ENCODE measurements at places on chromosomes 12 and 14. TPM values are rescaled to one million over a fixed set of nuclear protein-coding genes. Genes with fewer than 3 reads are reported as not detected.

Gene SLC7A8
- 0.50 TPM for total RNA-seq

DNA sequence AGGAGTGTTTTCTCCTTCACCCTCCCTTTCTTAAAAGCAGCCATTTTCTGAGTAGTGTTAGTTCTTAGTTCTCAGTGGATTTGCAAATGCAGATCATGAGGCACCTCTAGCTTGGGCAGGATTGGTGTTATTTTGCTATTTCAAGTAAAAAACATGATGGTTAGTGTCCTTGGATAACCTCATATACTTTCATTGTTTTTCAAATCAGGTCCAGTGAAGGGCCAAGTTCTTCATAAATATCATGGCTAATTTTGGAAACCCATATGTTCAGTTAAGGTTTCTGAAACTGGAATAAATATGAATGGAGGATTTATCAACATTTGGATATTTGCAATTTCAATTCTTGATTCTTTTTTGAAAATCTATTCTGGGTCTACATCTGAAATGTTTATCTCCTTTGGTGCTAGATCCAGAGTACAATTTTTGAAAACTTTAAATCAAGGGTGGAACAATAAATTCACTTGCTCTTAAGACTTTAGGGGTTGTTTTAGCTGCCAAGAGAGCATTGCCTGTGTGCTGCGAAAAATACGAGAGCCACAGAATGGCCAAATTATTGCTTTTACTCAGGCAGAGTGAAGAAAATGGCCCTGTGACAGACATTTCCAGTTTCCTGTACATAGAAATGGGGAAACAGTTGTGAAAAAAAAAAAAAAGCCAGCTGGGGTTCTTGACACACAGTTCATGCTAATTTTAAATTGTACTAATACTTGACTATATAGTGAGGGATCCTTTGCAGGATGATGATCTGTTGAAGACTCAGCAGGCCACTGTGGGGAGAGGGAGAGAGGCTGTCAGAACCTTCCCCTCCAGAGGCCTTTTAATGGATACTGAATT is 104.6 kb downstream of the BICD1 start:
- no peak for DNase-seq

- DNase-seq = peak; percentile 77
Measured at GRCh38 chr12:122395319-122395718, 27.1 kb downstream of the CLIP1 start.

- DNase-seq = peak; percentile 78
Measured at GRCh38 chr12:101925361-101925760, 48.0 kb downstream of the DRAM1 start.

DNA sequence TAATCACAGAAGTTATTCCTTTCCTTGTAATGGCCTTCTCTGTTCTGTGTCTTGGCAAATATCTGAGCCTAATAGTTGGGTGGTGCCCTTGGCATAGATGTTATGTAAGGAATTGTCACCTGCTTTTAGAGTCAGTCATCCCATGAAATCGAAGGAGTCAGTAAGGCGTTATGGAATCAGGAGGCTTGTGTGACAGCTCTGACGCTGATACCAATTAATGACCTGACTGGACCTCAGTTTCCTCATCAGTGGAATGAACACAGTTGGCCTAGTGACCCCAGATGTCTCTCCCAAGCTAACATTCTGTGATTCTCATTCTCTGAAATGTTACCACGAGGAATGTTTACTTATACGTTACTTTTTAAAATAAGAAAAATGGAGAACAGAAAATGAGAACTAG is 32.1 kb downstream of the TXNRD1 start:
- no peak for DNase-seq

Gene CELA1
- total RNA-seq = not detected

Gene OR6C2
- not detected for total RNA-seq

- DNase-seq = no peak
Measured at GRCh38 chr12:116053479-116054200, 223.9 kb downstream of the MED13L start.

- no peak for DNase-seq
Measured at GRCh38 chr12:124499898-124500244, 67.5 kb downstream of the NCOR2 start.

DNA sequence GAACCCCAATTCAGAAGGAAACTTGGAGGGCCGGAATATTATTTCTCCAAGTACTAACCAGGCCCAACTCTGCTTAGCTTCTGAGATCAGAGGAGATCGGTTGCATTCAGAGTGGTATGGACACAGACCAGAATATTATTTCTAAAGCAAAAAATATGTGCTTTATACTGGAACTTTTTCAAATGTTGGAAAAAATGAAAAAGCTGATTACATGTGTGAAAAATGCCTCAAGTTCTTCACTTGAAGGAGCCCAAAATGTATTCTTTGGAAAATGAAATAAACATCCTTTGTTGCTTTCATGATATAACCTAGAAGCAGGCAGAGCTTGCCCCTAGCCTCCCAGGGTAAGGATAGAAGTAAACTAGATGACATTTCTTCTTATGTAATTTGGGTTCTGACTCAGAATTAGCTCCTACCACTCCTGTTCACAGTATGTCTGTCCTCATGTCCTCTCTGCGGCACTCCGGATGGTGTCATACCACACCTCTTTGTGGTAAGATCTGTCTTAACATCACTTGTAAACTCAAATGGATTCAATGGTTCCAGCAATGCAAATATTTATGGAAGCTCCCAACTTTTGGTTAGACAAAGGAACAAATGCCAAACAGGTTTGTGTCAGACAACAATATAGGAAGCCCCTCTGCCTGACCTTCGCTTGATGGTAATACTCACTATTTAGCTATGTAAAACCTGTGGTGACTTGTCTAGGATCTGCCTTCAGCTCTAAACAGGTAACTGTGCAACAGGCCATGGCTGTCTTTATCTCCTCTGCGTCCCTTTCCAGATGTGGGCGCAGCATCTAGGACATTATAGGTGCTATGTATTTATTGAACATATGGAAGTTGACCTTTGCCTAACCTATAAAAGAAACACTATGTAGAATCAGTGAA is 178.5 kb downstream of the SSPN start:
- no peak for DNase-seq

Gene LETMD1
- total RNA-seq = 24.4 TPM

DNA sequence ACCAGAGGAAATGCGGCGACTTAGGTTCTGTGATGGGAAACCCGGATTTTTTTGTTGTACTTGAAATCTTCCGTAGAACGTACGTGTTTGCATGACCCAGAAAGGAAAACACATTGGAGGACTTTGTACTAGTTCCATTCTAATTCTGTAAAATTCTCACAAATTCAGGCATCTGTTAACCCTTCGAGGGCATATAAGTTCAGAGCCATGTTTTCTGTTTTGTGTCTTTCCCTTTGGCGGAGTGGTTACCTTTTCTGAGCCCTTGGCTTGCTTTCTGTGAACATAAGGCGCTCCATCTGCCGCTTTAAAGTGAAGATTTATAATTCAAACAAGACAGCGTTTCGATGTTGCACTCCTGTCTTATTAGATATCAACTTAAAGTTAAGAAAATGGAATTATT is 34.2 kb downstream of the BICD1 start:
- DNase-seq = no peak

DNA sequence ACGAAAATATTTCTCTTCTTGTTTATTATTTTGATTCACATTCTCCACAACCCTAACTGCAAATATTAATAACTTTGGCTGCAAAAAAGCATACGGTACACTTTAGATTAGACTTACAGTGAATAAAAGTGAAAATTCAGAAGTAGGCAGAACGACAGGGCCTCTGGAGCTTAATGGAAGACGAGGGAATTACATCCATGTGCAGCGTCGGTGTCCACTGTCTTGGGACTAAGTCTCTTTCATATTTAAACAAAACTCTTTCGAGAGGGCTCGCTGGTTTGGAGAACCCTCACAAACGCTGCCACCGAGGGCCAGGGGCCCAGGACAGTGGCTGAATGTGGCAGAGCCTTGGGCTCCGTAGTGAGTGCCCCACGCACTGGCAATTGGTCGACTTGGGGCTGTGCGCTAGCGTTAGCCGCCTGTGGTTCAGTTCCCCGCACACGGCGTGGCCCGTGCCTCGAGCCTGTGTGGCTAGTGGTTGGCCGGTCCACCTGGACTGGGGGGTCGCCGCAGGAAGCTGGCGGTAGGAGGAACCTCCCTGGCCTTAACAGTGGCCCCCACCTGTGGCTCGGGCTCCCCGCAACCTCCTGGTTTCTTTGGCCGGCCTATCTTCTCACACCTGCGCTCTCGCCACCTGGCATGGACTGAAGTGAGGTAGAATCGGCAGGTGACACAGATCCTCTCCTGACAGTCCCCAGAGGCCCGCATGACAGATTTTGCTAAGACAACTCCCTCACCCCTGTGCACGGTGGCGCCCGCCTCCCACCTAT is 739 bp upstream of the PAX9 start:
- no peak for DNase-seq

Gene FGFR1OP2
- total RNA-seq = 56.5 TPM

Gene TMCC3
- total RNA-seq = 5.2 TPM

Gene CINP
- total RNA-seq = 94.3 TPM

Gene ETFRF1
- total RNA-seq = 7.6 TPM

DNA sequence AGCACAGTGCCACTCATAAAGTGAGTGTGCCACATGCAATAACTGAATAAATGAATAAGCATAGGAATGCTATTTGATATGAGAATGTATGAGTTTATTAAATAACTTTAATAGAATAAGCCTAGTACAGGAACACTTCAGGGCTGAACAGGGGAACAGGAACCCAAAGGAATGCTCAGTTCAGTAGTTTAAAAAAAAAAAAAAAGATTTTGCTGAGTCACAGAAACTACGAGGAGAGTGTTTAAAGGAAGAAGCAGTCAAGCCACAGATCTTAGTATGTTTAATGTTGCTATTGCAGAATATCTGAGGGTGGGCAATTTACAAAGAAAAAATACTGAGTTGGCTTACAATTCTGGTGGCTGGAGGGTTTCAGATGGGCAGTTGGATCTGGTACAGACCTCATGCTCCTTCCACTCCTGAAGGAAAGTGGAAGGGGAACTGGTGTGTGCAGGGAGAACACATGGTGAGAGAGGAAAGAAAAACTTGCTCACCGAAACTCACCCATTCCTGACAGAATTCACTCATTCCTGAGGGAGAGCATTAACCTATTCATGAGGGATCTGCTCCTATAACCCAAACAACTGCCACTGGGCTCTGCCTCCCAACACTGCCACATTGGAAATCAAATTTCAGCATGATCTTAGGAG is 880.3 kb upstream of the MGAT4C start:
- peak; percentile 59 for DNase-seq

DNA sequence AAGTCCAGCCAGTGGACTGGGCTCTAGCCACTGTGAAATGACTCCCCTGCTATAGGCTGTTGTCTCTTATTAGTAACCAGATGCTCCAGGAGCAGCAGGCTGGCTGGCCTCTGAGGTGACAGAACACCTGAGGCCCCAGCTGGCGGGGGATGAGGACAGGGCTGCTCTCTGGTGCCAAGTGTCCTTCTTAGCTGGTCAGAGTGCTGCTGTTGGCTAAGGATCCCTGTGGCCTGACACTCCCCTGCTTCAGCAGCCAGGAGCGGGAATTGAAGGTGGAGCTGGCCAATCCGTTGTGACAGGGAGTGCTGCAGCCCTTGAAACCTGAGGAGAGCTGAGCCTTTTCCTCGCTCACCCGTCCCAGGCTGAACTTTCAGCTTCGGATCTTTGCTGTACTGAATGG is 30.7 kb downstream of the TMEM229B start:
- DNase-seq = no peak

DNA sequence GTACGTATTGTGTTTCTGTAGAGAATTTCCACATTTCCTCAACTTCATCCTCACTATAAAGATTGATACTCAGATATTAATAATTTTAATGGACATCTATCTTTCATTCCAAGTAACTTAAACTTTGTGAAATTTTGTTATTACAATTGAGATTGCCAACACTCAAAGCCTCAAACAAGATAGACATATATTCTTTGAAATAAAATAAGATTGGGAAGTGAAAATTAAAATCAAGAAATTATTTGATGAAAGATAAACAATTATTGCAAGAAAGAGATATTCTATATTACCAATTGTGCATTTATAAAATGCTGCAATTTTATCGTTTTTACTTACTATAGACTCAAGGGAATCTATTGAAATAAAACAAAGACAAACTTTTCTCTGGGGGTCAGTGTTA is at the start of gene OR6C6:
OR6C6 (minus strand) TSS at position 101 of the 400 bp plus-strand sequence. CDS start 1,337 bp downstream, outside the sequence.
- no peak for DNase-seq

DNA sequence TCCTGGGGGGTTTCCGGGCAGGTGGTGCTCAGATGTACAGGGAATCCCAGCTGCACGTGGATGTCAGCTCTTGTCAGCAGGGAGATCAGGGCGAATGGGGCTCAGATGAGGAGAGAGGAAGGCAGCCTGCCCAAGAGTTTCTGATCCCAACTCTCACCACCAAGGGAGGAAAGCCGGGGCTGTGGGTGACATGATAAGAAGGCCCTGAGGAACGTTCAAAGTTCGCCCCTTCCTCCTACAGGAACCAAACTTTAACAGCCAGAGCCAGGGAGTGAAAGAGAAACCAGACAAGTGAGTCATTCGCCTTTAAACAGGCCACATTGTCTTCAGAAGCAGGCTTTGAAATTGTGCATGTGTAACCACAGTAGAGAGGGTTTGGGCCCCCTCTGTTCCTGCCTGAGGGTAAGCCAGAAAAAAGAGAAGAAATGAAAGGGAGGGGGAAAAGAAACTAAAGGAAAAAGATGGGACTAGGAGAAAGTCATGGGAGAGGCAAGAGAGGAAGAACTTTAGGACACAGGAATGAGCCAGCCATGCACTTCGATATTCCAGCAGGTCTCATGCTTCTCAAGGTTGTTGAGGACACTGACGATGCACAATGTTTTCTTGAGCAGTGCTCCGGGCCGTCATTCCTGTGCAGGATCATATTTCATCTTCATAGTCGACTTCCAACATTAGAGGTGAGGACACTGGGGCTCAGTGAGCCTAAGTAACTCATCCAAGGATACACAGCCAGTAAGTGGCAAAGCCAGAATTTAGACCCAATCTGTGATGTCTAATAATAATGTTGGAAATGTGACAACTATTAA is 691.4 kb upstream of the TBX3 start:
- peak; percentile 86 for DNase-seq

Gene SLC6A13
- total RNA-seq = 0.20 TPM

- no peak for DNase-seq
Measured at GRCh38 chr14:104138718-104139459, 502 bp downstream of the KIF26A start.

- peak; percentile 84 for DNase-seq
Measured at GRCh38 chr12:38905480-38906351, at the start of gene CPNE8. TSS of gene CPNE8 (minus strand) at chr12:38905591. CDS start at chr12:38905534, 57 bp downstream.

- no peak for DNase-seq
Measured at GRCh38 chr14:89841851-89842250, 112.7 kb downstream of the EFCAB11 start.

GRCh38 chr12:122345042-122345441 is 77.4 kb downstream of the CLIP1 start:
- no peak for DNase-seq

DNA sequence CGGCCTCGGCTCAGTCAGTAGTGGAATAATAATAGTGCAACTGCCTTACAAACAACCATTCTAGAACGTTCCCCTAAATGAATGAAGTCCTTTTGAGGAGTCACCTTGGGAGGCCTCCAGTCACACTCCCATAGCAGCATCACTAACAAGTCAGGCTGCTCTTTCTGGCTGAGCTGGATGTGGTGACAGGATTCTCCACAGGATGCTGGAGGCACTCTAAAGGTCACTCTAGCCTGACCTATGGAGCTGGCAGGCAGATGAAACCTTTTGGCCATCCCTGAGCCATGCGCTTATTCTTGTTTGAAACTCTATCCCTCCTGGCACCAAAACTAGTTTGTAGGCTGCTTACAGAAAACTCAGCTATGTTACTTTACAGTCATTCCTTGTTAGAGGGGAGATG is 17.9 kb upstream of the TFCP2 start:
- DNase-seq = no peak

GRCh38 chr12:50824914-50825313 is 17.8 kb upstream of the TMPRSS12 start:
- DNase-seq = no peak

All from HT1080 (cell line).